Motor neuron (in vitro differentiated cells): ENCODE measurements at places on chromosomes 7 and 10. TPM values are rescaled to one million over a fixed set of nuclear protein-coding genes. Genes with fewer than 3 reads are reported as not detected.

The SLC26A3 gene
- total RNA-seq: not detected in 2 replicates

The GLRX3 gene
- total RNA-seq: 117 and 125 TPM in 2 replicates

The STEAP4 gene
- 0.04 and 0.09 TPM in 2 replicates for total RNA-seq

The ELN gene
- 1.8 and 2.2 TPM in 2 replicates for total RNA-seq

DNA sequence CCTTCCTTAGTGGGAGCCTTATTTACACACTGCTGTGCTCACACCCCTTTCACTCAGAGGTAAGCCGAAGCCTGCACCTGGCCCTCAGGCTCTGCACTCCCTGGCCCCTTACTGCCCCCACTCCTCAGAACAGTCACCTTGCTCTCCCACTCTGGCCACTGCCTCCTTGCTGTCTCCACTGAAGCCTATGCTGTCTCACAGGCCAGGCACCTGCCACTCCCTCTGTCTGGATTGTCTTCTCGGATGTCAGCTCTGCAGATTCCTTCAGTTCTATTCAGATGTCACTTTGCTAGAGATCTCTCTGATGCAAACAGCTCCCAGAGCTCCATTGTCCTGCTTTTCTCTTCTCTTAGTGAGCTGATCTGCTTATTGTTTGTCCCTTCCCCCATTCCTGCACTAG, 390.7 kb downstream of the DPP6 start:
- no peak for ATAC-seq

The EPO gene
- total RNA-seq: not detected in 2 replicates

DNA sequence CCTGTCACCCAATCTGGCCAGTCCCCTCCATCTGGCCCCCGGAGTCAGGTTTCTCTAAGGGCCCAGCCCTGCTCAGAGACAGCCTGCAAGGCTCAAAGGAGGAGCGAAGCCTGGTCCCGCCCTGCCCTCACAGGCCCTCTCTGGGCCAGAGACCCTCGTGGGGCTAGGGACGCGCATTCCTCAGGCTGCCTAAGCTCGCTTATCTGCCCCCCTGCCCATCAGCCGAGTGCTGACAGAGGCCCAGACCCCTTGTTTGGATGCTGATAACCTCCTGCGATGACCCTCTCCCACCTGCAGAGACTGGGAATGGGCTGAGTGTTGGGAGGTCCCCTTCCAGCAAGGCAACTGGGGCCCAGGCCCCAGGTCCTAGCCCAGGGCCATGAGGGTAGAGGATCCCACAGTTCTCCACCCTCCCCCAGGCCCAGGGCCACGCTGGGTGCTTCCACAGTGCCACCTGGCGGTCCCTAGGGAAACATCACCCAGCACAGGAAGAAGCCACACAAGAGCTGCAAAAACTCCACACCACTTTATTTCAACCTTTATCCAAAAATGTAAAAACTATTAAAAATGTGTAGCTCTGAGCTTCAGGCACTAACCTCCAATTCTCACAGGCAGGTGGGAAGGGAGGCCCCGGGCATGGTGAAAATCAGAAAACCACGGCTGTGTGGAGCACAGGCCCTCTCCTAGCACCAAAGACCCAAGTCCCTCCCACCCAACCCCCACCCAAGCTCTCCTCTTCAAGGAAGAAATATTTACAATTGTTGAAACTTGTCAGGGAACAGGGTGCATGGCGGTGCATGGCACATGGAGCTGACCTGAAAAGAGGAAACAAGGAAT, 2.2 kb downstream of the NPM3 start:
- peak; percentile 40 for ATAC-seq

The MYOF gene
- total RNA-seq: 45.6 and 84.5 TPM in 2 replicates

The ANXA8L1 gene
- total RNA-seq: 3.4 TPM in 1 of 2 replicates, not detected in the other

The OGDHL gene
- 21.9 and 33.9 TPM in 2 replicates for total RNA-seq

- ATAC-seq: no peak
Measured at GRCh38 chr7:41415471-41416207, 287.3 kb downstream of the INHBA start.

The MYPN gene
- total RNA-seq: 0.11 and 0.24 TPM in 2 replicates

The IMMP2L gene
- total RNA-seq: 23.7 and 23.8 TPM in 2 replicates

The CUBN gene
- total RNA-seq: 1.5 and 2.9 TPM in 2 replicates

The PIK3CG gene
- total RNA-seq: 0.75 and 0.76 TPM in 2 replicates

- no peak for ATAC-seq
Measured at GRCh38 chr10:44344727-44345126, 40.2 kb downstream of the CXCL12 start.

GRCh38 chr10:28432210-28432676, 100.7 kb upstream of the WAC start:
- no peak for ATAC-seq

- peak; percentile 30 for ATAC-seq
Measured at GRCh38 chr7:10022957-10023356, 950.7 kb upstream of the PHF14 start.

The HOXA3 gene
- total RNA-seq: 22.5 and 22.8 TPM in 2 replicates

DNA sequence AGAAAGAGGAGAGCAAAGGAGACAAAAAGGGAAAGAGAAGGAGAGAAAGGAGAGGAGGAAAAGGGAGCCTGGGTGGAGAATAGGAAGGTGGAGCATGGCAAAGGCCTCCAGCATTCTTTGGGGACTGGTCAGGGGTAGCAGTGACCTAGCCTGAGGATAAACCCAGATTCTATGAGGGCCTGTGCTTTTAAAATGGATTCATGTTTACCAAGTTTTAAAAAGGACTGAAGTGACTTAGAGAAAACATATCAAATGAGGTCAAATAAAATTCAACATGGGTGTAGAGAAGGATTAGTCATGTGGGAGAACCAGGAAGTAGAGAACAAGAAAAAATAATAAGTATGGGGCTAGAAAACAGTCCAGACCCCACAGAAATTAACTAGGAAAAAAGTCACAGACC, 20.7 kb downstream of the CREB3L2 start:
- no peak for ATAC-seq

DNA sequence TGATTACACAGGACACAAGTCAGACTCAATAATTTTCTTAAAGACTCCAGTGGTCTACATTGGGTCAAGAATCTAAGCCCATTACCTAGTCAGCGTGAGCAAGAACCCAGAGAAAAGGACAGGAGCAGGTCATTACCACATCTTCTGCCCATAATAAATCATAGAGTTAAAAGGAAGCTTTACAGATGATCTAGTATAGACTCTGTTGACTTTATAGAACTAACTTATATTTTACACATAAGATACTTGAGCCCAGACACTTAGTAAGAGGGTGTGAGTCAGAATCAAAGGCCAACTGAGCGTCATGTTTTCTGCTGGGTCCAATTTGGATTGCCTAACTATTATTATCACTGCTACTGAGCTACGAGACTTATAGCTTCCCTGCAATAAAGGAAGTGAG, 206.1 kb upstream of the NPSR1 start:
- no peak for ATAC-seq

The PIP gene
- not detected in 2 replicates for total RNA-seq

- no peak for ATAC-seq
Measured at GRCh38 chr10:18246967-18247366, 106.7 kb downstream of the CACNB2 start.

- no peak for ATAC-seq
Measured at GRCh38 chr7:150754951-150755350, 17.7 kb downstream of the GIMAP5 start.

The TAF5 gene
- 2.5 TPM in 2 replicates for total RNA-seq
